ENCODE measurements at places on chromosomes 6 and 20. TPM values are rescaled to one million over a fixed set of nuclear protein-coding genes. Genes with fewer than 3 reads are reported as not detected.
A peak's percentile ranks its signal among the peaks of the same experiment; 100 is the strongest.

The SLC22A1 gene
- total RNA-seq, result 0.44 TPM

The RBCK1 gene
- total RNA-seq, result 55.2 TPM

The MTFR2 gene
- total RNA-seq, result 4.3 TPM

The WFDC5 gene
- total RNA-seq, result 4.3 TPM

The FOXS1 gene
- 0.40 TPM for total RNA-seq

The TTK gene
- total RNA-seq, result 11.0 TPM

- ATAC-seq, result no peak
Observed at GRCh38 chr6:36886950-36887618, 1.3 kb downstream of the C6orf89 start.

DNA sequence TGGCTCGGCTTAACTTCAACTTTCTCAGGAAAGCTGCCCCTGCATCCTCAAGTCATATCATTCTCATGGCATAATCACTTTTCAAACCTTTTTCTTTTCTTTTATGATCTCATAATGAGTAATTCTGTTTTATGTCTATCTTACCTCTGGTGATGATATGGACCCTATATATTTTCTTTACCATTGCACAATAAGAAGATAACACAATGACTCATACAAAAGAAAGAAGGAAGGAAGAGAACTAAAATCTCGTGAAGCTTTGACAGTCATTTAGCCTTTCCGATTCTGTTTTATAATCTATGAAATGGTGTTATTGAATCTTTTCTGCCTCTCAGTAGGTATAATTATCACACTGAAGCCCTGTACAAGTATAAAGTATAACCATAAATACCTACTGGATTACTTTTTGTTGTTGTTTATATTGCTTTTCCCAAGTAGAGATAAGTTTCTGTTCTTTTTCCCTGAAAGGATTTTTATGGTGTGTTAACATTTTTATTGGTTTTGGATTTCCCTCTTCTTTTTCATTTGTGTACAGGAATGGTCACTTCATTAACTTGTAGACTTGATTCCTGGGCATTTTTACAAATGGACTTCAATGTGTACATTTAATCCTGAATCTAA is 300.9 kb downstream of the LAMA2 start:
- no peak for ATAC-seq

- ATAC-seq, result no peak
Observed at GRCh38 chr6:83873869-83874268, 14.4 kb downstream of the CYB5R4 start.

- peak; percentile 84 for ATAC-seq
Observed at GRCh38 chr6:33144373-33144772, 47.9 kb downstream of the COL11A2 start.

DNA sequence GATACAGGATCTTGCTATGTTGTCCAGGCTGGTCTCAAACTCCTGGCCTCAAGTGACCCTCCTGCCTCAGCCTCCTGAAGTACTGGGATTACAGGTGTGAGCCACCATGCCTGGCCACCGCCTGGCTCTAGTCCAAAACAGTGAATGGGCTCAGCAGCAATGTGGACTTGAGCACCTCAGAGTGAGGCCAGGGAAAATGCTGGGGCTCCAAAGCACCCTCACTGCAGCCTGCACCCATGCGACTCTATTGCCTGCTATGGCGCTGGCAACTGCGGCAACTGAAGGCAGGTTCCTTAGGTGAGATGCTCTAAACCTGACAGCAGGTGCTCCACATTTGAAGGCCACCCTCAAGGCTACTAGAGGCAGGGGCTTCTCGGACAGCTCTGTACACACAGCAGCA is 26.5 kb downstream of the MAP1LC3A start:
- no peak for ATAC-seq

DNA sequence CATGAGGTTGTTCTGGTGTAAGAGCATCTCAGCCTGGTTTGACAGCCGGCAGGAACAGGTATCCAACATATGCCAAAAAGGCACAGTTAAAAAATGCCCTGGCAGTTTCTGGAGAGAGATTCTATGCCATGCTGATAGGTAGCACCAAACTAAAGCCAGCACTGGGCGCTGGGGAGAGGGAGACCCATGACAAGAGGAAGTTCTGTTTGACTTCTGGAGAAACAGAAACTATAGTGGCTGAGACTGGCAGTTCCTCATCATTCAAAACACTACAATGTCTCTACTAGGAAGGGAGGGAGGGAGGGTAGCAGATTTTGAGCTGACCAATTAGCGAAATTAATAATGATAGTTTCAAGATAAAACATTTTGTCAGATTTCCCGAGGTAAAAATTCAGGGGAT is 174.1 kb downstream of the ADAT2 start:
- no peak for ATAC-seq

GRCh38 chr20:31675828-31676608 is 38.3 kb downstream of the COX4I2 start:
- ATAC-seq, result no peak

- ATAC-seq, result no peak
Observed at GRCh38 chr6:158121335-158121734, 46.7 kb downstream of the SERAC1 start.

DNA sequence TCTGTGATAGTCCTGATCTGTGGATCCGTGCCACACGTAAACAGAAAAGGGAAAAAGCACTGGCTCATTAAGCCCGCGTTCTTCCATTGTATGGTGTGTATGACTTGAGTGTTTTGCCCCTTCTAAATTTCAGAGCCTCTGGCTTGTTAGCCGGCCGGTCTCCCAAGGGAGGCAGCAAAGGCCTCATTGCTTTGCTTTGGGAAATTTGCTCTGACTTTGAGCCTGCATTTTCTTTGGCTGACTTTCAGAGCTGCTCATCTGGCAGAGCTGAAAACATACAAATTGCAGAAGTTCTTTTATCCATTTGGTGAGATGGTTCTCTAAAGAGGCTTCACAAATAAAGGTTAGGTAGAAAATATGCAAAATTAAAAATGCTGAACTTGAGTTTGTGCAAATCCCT is 123.0 kb downstream of the UTRN start:
- ATAC-seq, result no peak

- no peak for ATAC-seq
Observed at GRCh38 chr20:50522053-50522674, 12.0 kb downstream of the PTPN1 start.

DNA sequence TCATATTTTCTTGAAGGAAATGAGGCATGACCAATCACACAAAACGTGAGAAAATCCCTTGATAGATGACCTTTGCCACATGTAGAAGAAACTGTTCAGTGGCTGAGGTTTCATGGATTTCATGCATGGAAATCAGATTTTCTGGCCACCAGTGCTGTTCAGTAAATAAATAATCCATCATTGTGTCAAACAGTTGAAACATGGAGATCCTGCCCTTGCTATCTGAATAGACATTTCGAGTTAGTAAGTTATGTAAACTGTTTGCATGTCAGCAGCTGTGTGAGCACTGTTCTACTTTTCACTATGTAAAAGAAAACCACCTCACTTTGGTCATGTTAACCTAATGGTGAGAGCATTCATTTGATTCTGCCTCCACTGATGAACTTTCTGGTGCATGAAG is 793.9 kb upstream of the EPHA7 start:
- no peak for ATAC-seq

DNA sequence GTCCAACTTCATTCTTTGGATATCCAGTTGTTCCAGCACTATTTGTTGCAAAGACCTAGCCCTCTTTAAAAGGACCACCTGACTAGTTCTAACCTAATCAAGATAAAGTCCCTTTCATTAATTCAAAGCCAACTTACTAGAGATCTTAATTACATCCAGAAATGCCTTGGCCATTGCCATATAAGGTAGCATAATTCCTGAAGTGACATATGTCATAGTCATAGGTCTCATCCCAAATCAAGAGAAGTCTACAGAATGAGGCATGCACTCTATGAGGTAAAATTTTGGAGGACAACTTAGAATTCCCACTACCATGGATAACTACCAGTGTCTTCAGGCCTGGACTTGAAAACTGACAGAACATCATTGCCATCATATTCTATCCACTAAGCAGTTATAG is 420.4 kb upstream of the ID4 start:
- no peak for ATAC-seq

DNA sequence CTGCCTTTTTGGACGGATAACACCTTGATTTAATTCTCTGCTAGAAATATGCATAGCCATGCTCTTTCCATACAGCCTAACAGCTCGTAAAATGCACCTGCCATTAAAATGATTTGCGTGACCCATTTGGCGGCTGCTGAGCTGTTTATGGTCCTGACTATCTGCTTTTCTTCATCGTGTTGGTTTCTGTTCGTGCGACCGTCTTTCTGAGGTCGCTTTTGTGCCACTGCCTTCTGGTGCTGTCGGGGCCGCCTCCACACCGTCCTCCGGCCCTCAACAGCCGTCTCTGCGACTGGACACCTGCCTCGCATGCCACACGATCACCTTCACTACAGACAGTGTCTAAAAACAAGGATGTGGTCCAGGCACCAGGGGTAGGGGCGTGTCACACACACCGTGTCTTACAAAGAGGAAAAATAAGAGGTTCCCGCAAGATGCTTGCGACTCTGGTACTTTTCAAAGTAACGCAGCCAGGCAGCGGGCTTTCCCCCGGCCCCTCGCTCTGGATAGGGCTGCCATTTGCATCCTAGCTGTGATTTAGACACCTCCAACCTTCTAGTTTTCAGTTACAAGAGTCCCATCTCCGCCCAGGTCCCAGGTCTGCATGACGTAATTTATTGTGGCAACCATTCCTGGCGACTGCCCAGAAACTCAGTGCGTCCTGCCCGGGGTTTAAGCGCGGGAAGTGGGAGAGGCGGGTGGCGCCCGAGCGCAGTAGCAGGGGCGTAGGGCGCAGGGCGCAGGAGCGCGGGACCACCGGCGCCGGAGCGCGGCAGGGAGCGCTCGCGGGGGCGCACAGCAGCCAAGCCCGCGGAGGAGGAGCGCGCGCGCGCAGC is at the start of gene STMND1:
TSS of gene STMND1 (plus strand) at position 629 of the 836 bp plus-strand sequence. CDS start 208 bp downstream, outside the sequence.
- ATAC-seq, result peak; percentile 46

- ATAC-seq, result peak; percentile 72
Observed at GRCh38 chr20:39016506-39016905, 54.4 kb downstream of the DHX35 start.

GRCh38 chr6:45574885-45575284 is 197.2 kb upstream of the SUPT3H start:
- peak; percentile 99 for ATAC-seq

DNA sequence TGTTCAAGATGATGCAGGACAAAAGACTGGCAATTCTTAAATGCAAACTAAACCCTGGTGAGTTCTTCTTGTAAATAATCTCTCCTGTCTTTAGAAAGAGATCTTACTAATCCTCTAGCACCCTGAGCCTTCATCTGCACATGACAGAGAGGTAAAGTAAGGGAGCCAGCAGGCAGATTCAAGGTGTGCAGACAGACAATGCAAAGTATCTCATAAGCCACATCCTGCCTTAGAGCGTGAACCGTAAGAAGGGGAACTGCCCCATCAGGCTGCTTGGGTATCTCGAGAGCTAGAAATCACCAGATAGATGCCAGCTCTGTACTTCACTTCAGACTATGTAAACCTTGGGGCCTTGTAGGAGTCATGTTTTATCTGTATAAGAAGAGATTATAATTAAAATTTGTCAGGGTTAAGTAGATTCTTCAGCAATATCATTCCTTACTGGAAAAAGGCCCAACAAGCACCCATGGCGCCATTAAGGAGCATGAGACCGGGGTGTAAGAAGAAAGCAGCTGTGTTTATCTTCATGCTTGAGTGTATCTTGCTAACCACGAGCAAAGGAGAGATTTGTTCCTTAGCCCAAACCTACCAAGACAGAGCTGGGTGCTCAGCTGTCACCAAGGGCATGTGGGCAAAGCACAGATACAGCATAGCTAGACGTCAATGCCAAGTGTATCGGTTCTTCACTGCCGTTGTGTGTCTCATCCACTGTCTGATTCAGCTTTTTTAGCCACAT is 24.4 kb downstream of the CNR1 start:
- ATAC-seq, result peak; percentile 80

GRCh38 chr6:48775157-48775556 is 664.2 kb upstream of the PTCHD4 start:
- no peak for ATAC-seq

DNA sequence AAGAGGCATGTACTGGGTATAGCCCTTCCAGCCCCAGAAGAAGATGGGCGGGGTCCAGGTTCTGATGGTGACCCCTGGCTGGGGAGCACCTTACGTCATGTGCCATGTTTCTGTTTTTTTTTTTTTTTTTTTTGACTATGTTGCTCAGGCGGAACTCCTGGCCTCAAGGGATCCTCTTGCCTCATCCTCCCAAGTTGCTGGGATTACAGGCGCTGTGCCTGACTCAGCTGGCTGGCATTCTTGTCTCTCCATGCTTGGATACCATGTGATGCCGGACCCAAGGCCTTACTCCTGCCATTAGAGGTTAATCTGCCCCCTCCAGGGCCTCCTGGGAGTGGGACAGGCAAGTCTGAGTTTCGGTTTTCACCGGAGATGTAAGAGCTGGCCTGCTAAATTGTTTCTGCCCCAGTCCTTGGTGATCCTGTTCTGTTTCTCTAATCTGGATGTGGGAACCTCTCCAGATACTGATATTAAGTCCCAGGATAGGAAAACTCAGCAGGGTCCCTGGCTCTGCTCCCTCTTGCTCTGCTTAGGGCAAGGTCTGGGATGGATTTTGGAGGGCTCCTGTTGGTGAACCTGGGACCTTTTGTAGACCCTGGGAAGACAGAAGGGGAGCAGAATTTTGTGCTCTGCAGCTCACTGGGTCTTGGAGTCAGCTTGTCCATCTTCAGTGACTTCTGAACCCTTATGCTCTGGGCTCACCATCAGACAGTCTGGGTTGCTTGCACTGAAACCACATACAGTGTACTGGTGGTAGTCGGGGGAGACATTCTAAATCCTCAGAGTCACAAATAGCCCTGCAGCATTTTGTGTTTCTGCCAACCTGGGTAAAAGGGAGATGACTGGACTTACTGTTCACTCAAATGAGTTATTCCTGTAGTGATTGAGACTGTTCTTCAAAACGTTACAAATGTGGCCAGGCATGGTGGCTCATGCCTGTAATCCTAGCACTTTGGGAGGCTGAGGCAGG is 45.1 kb downstream of the PTK7 start:
- ATAC-seq, result peak; percentile 81

Data from esophagus mucosa (tissue), 1 donor.